Central memory CD4-positive, alpha-beta T cell (primary cell): ENCODE measurements at places on chromosomes 3 and 15.
A peak's percentile ranks its signal among the peaks of the same experiment; 100 is the strongest.

- no peak for DNase-seq
Observed at GRCh38 chr3:47443611-47443995, 32.1 kb downstream of the SCAP start.

DNA sequence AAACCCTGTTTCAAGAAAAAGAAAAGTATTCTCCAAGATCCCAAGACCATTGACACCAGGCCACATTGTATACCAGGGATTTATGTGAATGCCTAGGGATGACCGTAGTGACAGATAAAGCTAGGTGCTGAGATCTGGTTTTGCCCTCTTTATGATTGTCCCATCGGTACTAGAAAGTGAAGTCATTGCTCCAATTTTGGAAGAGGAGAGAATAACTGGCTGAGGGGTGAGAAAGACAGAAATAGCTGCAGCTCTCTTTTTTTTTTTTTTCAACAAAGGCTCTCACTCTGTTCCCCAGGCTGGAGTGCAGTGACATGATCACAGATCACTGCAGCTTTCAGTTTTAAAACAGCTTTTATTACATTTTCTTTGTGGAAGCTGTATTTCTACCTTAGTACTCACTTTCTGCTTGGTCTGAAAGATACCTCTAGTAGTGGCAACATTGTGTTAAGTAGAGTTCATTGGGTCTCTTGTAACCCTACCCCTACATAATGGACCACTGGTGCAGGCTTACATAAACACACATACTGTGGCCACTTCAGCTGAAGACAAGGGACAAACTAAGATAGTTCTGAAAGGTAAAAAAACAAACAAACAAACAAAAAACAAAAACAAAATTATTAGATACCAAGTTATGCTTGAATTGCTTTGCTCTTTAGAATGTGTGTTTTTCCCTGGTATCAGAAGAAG, 18.0 kb downstream of the ZSCAN29 start:
- DNase-seq: no peak

DNA sequence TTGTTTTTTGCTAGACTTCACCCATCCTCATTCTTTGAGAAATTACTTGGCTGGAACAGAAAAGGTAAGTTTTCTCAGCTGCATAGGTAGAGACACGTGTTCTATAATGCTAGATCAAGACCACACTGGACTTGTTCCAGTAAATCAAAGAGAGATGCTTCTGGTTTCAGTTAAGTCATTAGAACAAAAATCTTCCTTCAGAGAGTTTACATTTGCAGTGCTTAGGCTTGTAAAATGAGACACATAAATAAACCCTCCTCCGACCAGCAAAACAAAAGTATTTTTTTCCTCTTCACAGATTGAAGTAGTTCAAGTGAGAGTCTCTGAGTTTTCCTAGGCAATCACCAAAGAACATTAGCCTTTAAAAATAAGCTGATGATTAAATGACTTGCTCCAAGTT, 87.3 kb upstream of the PROK2 start:
- DNase-seq: no peak

DNA sequence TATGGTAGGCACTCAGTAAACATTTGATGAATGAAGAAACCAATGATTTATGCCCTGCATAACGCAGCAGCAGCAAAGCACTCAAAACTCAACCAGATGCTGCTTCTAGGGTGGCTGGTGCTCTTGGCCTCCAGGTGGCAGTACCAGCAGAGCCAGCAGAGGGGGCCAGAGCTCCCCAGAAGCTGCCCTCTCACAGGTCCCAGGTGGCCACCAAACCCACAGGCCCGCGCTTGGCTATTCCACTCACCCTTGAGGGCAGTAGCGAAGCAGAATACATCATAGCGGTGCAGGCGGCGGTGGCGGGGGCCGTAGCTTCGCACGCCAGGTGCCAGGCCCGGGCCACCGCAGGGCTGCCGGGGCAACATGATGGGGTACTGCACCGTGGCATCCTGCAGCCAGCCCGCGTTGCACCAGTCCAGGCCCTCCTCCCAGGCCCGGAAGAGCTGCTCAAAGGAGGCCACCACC, 16.6 kb downstream of the HAPLN3 start:
- peak; percentile 7 for DNase-seq

- DNase-seq: no peak
Observed at GRCh38 chr3:9837701-9838582, 5.9 kb downstream of the RPUSD3 start.
